ENCODE measurements at places on chromosomes 13 and 19.

DNA sequence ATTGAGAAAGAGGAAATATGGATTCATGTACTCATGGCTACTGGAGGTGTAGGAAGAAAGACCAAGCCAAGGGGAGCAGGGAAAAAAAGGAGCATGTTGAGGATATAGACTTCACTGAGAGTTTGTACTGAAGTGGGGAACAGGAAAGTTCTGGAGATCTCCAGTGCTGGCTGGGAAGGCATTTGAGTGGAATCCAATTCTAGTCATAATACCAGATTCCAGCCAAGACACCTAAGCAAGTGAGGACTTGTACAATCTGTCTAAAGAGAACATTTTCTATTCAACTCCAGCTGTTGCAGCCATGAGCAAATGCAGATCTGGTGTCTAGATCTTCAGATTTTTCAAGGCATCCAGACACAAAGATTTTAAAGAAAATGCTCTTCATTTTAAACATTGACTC is 412.5 kb downstream of the OXGR1 start:
- DNase-seq = no peak

GRCh38 chr13:46598140-46598819 is 45.3 kb downstream of the LRCH1 start:
- DNase-seq = peak; percentile 61

- DNase-seq = peak; percentile 75
Measured at GRCh38 chr13:99356262-99357091, 49.3 kb upstream of the GPR183 start.

GRCh38 chr19:51027873-51028272 is 1.5 kb upstream of the KLK11 start:
- no peak for DNase-seq

- DNase-seq = no peak
Measured at GRCh38 chr13:90746230-90746629, 601.3 kb upstream of the MIR17HG start.

DNA sequence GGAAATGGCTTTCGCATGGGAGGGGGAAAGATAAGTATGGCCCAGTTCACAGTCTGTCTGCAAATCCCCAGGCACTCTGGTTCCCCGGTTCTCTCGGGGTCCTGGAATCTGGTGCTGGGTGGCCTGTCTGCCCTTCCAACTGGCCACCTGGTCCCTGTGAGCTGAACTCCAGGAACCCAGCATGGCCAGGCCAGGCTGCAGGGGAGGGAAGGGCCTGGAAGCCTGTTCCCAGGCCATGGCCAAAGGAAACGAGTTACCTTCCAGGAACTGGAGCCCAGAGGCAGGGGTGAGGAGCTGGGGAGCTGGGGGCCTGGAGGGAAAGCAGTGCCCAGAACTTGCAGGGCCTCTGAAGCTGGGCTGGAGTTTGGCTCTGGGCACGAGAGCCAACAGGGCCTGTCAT is 19.1 kb upstream of the PNMA8C start:
- DNase-seq = peak; percentile 49

DNA sequence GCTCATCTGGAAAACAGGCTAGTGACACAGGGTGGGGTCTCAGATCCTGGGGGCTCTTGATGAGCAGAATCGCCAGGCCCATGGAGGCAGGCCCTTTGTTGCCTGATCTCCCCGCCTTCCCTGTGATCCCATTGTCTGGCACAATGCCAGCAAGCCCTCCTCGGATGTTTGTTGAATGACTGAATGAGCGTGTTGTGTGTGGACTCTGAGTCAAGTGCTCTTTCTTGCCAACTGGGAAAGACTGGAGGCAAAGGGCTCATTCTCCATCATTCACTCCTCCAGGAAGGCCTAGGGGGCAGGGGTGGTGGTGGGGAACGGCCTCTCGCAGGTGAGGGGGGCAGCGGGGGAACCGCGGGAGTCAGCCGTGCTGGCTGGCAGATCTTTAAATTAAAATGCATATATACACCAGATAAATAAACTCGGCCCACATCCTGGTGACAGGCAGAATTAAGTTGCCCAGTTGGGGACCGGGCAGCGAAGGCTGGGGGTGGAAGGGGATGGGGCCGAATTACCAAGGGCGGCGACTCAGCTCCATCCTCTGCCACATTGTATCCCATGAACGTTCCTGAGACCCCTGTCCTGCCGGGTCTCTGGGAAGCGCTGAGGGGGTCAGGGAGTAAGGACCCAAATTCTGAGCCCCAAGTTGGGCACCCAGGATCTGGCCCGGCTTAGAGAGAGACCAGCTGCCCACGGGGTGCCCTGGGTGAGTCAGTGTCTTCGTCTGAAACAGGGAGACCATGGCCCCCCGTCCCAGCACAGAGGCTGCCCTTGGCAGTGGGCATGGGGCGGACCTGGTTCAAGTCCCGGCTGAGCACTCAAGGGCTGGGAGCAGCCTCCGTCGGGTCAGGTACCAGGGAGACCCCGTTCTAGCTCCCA is 24.5 kb downstream of the EFNA2 start:
- DNase-seq = no peak

Measured in muscle of leg (tissue), 16 donors.